Activated CD4-positive, alpha-beta T cell treated with anti-CD3 and anti-CD28 coated beads for 1 hour (primary cell): ENCODE measurements at places on chromosomes 4 and X.

DNA sequence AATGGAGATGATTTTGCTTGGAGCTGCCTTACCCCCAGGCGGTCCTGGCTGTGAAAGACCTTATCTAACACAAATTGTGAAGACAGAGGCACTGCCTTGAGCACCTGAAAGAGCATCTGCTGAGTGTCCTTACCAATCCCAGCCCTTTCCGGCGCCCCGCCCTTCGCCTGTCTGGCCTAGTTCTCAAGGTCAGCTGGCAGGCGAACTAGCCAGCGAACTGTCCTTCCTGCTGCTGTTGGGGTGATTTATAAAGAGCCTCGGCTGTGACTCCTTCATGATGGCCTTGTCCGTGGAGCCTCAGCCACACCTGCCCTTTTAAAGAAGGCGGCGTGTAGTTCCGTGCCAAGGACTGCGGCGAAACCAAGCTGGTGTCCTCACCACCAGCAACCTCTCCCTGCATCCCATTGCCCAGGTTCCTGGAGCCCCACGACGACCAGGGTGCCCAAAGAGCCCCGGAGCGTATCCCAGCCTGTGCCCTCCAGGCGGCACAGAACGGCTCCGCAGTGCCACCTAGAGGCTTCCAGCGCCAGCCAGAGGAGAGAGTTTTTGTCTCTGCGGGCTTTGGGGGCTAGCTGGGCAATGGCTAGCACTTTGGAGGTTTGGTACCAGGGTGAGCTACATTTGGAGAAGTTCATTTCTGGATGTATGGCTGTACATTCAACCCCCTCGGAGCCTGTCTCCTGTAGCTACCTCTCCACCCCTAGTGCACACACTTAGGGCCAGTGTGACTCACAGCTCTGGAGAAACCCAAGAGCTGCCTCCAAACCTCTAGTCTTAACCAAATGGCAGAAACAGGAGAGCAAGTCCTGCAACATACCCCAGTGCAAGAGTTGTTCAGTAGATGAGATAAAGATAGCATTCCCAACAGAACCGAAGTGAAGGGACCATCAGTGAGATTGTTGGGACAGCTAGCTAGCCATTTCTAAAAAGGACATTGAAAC, 36.8 kb upstream of the VMA21 start:
- peak; percentile 19 for DNase-seq

DNA sequence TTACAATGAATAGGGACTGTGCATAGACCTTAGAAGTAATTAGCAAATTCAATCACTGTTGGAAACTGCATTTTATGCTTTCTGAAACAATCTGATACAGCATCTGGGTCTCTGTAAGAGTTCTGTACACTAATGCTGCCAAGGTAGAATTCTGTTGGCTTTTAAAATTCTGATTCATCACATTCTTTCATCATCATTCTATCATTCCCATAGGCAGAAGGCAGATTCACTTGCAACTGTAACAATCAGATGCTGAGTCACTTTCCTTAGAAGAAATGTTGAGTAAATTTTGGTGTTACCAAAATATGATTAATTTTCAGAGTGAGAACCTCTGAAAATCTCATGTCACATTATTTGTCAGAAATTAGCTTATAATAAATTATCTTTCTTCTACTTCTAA, 267.2 kb downstream of the MAPK10 start:
- DNase-seq = no peak

DNA sequence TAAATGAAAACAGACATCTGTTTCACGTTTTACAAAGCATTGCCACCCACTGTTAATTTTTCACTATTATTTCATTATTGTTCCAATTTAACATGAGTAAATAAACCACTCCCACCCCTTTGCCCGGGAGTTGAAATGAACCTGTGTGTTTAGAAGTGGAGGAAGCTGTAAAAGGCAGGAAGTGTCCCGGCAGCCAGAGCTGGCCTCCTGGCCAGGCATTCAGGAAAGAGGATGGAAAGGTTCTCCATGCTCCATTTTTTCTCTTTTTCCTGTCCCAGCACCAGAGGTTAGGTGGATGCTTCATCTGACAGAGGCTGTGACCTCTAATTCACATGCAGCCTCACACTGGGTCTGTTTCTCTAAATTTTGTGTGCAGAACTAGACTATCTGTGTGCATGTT, 55.5 kb upstream of the LNX1 start:
- DNase-seq = no peak

GRCh38 chrX:111167334-111167733, 71.3 kb downstream of the PAK3 start:
- DNase-seq = no peak

DNA sequence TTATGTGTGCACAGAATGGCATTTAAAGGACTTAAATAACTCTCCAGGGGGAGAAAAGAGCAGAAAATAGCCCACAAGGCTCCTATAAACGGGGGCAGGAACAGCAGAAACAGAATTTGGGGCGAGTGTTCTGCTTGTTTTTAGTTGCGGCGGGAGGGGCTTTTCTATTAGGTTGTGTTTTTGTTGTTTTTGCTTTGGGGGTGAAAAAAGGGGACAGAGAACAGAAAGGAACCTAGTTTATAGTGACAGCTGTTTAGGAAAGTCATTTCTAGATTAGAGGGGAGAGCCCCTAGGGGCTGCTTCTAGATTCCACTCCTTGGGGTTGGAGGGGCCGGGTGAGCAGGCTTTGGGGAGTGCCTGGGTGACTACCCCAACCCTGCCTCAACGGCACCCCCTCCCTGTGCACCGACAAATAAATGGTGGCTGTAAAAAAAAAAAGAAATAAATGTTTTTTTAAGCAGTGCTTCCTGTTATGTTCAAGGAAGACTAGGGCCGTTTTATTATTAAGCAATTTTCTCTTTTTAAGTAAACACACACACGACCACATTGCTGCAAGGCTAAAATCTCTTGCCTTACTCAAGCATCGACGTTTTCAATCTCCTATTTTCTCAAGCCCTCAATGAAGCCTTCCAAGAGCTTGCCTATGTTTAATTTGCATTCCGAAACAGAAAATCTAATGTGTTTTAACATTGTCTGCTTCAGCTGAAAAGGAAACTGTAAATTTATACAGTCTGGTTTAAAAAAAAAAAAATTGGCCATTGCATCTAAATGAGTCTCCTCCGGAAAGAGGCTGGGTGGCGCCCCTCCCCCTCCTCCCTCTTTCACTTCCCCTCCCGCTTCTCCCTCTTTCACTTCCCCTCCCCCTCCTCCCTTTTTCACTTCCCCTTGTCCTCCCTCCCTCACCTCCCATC, 123.3 kb upstream of the TBL1X start:
- DNase-seq = no peak

DNA sequence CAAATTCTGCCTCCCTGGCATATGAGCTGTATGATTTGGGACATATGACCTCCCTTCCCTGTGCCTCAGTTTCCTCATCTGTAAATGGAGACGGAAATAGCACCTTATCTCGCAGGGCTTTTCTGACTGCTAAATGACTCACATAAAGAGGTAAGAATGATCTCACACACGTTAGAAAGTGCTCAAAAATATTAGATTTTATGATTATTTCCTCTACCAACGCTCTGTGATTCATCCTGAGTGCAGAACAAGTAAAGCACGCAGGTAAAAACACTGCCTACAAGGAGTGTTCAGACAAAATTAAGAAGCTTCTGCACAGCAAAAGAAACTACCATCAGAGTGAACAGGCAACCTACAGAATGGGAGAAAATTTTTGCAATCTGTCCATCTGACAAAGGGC, 21.1 kb downstream of the ACSL1 start:
- DNase-seq = no peak

- no peak for DNase-seq
These were observed 362.4 kb downstream of the PPP3CA start for GRCh38 chr4:100984901-100985300.

GRCh38 chr4:13710246-13710885, 82.8 kb upstream of the BOD1L1 start:
- DNase-seq = no peak

DNA sequence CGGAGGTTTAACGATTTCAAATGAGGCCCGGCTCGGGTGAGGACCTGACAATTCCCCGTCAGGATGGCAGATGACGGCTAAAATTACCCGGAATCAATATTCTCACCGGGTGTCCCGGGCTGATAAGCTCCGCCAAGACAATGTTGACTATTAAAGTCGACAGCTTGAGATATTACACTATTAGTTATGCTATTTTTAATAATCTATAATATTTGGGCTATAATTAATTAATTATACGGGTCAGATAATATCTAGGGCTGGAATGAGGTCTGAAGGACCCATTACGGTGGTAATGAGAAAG, 9.4 kb upstream of the NKX1-1 start:
- DNase-seq = no peak

GRCh38 chr4:30396772-30397475, 323.2 kb upstream of the PCDH7 start:
- DNase-seq = no peak

- DNase-seq = no peak
These were observed 389.0 kb upstream of the ZFP42 start for GRCh38 chr4:187606581-187606980.

DNA sequence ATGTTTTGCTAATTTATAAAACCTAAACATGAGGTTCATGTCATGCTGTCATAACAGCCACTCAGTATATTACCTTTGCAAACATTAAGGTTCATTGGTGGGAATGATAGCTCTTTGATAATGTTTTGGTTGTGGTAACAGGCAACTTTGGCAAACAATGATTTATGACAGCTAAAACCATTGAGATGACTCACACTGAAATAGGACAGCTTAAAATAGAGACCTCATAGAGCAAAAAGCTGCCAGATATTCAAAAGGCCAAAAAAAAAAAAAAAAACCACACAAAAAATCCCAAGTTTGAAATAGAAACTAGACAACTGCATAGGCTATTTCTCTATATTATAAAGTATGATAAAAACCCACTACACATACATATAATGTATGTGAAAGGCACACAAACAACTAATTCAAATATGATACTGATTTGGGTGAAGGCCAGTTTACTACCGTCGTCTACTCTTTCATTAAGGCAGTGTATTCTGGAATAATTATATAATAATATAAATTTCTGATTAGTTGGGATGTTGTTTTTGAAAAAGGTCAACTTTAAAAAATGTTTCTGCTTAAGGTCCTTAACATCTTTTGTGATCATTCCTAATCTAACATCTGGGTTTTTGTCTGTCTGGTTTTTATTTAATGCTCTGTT, 646.0 kb upstream of the PITX2 start:
- DNase-seq = no peak

GRCh38 chr4:8437281-8437680, 3.2 kb downstream of the ACOX3 start:
- no peak for DNase-seq

- no peak for DNase-seq
These were observed 8.8 kb downstream of the GPRIN3 start for GRCh38 chr4:89298788-89299152.

GRCh38 chr4:183563874-183564273, 59.0 kb downstream of the ING2 start:
- DNase-seq = no peak

DNA sequence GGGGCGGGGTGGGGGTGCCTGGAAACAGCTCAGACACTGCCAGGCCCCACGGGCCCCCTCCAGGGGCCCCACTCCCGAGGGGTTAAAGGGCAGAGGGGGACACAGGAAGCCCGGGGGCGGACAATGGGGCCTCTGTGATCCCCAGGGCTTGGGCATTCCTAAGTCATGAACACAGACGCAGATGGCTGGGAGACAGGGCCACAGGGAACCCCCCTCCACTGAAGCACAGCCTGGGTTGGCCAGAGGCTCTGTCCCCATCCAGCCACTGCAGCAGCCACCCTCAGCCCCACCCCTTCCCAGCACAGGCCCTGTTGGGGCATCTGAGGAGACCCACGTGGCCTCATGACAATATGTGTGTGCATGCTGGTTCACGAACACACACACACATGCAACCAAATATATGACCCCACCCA, 3.9 kb downstream of the L1CAM start:
- no peak for DNase-seq
